Right hindlimb (tissue), 1 donor: ENCODE measurements at places on chromosomes 11 and 22.

- DNase-seq, result no peak
Observed at GRCh38 chr11:113016905-113017304, 55.7 kb downstream of the NCAM1 start.

DNA sequence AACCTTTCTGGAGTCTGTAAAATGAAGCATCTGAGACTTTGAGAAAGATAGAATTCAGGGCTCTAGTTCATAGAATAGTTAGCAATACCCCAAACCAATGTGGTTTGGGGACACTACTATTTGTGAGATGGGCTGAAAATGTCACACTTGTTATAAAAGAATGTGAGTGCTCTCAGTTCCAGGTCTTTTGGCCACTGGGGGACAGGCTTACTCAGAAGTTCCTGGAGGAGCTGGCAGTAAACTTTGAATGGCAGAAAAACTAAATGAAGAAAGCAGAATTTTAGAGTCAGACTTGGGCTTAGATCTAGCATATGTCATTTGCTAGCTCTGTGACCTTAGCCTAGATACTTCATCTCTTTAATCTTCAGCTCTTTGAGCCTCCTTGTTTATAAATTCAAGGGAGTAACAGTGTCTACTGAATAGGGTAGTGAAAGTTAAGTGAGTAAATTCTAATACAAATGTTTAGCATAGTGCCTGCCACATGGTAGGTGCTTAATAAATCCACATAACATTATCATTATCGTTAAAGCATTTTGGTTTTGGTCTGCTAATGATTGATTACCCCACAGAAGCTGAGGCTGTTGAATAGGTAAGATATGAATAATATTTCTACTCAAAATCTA, 3.7 kb downstream of the LYVE1 start:
- DNase-seq, result no peak

DNA sequence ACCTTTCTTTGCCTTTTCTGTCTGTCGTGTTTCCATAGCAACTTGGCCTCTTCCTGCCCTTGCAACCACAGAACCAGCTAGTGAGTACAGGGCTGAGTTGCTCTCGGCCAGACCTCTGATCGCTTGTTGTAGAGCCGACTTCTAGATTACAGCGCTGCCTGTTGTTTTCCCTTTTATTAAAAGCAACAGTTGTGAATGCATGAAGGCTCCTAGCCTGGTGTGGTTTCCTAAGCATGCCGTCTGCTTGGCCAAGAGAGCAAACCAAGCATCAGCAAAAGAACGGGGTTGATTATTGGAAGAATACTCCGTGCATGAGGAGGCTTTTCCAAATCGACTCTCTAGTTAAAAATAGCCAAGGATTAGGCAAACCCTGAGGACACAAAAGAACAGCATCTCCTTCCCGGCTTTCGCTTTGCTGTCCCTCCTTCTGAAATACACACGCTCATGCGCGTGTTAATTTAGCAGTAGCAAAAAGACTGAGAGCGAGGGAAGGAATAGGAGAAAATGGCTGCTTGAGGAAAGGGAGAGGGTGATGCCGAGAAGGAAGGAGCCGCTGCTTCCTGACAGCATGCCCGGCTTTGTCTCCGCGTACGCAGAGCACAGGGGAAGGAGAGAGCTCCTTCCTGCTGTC, 71.5 kb upstream of the TTC12 start:
- peak; percentile 53 for DNase-seq

GRCh38 chr22:45238957-45239680, 1.6 kb downstream of the KIAA0930 start:
- DNase-seq, result no peak

DNA sequence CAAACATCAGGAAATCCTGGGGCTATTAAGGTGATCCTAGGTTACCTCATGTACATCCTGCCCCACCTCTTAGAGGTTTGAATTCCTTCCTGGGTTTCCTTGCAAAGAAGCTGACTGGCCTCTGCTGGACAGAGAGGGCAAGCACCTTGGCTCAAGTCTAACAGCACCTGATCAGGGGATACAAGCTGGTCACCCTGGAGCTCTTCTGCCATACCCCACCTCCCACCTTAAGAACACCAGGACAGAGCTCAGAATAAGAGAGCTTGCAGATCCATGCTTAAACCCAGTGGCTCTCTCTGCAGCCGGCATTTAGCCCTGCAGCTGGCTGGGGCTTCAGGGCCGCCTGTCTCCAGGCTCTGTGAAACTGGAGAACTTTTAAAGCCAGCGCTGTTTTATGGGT, 386.6 kb upstream of the NARS2 start:
- no peak for DNase-seq

DNA sequence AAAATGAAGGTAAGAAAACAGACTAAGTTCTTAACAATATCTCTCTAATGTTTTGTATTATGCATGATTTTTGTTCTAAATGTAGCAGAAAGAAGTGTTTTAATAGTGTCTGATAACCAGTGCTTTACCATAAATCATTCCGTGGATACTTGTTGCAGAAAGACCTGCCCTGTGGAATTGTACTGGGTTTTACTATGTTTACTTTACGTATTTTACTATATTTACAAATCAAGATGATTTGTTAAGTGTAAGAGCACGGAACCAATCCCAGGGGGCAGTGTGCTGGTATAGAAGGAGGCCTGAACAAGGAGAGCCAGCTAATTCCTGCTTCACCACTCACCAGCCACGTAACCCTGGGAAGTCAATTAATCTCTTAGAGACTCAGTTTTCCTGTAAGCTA, 1.4 kb downstream of the HTR3B start:
- DNase-seq, result no peak

DNA sequence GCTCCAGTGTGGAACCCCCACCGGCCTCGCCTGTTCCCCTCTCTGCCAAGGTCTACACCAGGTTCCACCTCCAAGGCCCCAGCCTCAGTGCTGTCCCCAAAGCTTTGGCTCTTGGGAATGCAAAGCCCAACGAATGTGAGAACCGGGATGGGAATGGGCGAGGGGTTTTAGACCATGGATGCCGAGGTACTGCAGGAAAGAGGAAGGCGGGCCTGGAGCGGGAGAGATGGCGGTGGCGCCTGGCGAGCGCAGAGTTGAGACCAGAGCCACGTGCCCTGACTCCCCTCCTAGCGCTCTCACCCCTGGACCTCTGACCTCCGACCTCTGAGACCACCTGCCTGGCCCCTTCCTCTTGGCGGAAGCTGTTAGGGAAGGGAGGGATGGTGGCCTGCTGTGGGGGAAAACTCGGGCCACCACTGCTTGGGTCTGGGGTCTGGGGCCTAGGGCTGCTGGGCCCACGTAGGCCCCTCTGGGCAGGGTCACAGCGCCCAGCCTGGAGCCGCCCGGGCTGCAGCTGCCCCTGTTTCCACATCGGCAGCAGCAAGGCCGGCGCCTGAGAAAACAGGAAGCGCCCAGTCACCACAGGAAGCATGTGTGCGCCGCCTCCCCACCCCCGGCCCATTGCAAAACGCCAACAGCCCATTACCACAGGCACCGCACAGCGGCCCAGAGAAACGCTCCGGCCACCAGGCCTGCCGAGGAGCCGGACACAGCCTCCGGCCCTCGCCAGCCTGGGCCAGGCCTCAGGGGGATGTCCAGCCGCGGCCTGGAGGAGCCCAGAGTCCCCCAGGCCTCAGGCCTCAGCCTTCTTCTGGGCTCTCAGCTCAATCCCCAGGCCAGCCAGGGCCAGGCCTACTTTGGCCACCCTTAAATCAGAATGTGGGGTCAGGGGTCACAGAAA, 13.8 kb upstream of the SLC39A13 start:
- DNase-seq, result peak; percentile 61

DNA sequence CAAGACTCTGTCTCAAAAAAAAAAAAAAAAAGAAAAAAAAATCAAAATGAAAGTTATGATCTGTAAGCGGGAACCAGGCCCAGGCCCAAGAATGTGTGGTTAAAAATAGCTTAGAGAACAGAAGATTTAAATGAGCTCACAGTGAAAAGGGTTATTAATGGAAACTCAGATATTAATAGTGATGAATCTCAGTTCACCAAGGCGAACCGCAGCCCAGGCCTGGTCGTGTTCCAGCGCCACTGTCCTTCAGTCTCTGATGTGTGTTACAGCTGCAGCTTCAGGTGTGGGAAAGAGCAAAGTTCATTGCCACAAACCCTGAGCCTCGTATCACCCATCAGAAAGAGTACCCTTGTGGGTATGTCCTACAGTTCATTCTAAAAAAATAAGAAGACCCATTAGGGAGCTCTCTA, 107.1 kb downstream of the GAB2 start:
- peak; percentile 65 for DNase-seq

DNA sequence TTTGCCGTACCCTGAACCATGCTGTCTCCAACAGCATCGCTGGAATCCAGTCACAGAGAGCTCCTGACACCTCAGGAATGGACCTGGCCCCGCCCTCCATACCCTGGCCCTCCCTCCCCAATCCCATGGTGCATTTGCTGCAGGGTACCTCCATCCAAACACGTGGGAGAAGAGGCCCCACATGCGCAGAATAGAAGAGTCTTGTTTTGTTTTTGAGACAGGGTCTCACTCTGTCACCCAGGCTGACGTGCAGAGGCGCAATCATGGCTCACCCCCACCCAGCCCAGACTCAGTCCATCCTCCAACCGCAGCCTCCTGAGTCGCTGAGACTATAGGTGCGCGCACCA, 2.3 kb upstream of the PNPLA2 start:
- no peak for DNase-seq

DNA sequence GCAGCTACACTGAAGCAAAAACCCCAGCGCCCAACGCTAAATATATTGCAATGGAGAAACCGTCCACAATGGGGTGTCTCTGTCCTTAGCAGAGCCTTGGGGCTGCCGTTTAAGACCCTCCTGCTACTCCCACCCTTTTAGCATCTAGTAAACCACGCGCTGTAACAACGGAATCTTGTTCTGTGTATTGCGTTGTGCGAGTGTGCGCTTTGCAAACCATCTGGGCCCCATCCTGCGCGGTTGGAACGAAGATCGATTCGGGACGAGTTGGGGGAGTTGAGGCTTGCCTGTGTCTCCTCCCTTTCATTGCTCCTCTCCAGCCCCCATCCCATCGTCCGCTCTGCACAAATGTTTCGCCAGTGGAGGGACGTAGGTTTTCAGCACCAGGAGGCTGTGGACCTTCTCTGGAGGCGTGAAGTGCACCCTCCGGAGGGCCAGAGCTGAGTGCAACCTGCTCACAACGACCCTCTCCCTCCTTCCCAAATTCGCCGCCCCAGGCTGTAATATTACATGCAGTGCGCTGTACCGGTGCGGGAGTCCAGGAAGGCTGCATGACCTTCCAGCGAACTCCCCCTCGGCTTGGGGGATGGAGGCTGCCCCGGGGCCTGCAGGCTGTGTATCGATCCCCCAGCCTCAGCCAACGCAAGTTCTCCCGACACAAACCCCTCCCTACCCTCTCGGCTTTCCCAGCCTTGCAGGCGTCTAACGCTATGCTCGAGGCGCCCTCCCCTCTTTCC, 1.6 kb upstream of the KMT2A start:
- peak; percentile 65 for DNase-seq

- DNase-seq, result no peak
Observed at GRCh38 chr11:115930886-115931547, 426.8 kb upstream of the CADM1 start.

DNA sequence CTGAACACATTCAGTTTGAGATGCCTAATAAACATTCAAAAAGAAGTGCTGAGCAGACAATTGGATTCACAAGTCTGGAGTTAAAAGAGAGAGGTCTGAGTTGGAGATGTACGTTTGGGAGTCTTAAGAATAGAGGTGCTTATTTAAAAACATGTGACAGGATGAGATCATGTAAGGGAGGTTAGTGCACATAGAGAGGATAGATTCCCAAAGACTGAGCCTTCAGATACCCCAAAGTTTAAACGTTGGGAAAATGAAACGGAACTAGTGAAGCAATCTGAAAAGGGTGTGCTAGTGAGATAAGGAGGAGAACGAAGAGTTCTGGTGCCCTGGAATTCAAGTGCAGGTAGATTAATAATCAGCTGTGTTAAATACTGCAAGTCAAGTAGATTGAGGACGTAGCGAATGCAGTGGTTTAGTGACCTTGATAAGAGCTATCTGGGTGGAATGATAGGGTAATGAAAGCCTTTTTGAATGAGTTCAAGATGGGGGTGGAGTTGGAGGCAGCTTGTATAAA, 63.7 kb downstream of the HIPK3 start:
- no peak for DNase-seq

DNA sequence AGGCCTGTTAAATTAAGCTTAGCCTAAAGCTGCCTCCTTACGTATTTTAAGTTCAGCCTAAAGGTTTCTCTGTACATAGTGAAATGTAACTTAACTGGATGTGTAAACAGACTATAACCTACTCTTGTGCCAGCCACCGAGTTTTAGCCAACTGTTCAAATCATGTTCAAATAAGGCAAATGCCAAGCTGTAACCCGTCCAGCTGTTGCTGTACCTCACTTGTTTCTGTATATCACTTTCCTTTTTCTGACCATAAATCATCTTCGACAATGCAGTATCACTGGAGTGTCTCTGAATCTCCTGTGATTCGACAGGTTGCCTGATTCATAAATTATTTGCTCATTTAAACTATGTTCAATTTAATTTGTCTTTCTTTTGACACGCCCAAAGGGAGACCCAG, 4.0 kb upstream of the PLAAT5 start:
- DNase-seq, result no peak

DNA sequence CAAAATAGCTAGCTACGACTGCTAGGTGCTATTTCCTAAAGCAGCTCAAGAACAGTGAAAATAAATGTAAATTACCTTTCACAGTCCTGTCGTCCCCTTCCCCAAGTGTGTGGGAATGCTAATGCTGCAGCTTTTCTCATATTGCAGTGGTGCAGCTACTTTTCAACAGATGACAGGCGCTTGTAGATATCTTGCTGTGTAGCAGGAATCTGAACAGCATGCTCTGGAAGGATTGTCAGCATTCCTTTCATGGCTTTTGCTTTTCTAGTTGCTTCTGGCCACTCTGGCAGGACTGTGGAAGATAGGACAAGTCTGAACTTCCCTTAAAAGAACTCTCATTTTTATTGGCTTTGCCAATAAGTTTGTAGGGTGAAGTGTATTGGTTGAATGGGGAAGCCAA, 18.8 kb downstream of the FAR1 start:
- DNase-seq, result no peak

DNA sequence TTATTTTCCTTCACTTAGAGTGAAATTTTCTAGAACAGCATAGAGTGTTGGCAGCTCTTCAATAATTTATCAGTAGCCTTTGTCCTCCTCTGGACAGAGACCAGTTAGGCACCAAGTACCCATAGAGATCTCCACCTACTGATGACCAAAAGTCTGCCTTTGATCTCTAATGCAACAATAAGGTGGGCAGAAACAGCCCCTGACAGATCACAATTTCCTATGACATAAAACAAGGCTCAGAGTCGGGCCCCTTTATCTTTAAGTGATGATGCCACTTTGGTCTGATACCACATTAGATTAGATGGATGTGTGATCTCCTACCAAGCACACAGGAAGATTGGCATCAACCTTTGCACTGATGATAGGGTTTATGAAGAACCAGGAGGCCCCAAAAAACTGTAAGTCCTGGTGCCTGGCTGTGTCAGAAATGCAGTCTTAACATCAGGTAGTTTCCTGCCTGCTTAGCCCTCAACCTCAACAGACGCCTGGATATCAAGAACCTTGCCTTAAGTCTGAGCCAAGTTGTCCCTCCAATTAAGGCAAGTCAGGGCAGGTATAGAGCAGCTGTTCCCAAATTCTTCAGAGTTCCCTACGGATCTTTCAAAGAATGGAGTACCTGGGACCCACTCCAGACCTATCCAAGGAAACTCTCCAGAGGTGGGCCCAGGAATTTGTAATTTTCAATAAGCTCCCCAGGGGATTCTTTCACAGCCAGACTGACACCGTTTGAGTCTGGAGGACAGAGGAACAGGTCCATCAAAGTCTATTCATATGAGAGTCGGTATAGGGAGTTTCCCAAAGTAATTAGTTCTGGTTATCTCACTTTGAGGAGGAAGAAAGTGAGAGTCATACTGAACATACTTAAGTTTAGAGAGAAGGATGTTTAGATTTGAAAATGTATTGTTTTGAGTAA, 30.6 kb upstream of the TMPRSS4 start:
- no peak for DNase-seq
